NCI-H1105 (cell line): ENCODE measurements at places on chromosomes 12 and 14.

- DNase-seq = no peak
Measured at GRCh38 chr14:28758253-28758884, 8.2 kb upstream of the FOXG1 start.

GRCh38 chr12:52285172-52285745, 6.1 kb downstream of the KRT81 start:
- DNase-seq = no peak

GRCh38 chr14:20516921-20517320, 11.6 kb downstream of the RNASE10 start:
- no peak for DNase-seq

GRCh38 chr14:36522347-36522971, 2.4 kb upstream of the NKX2-1 start:
- no peak for DNase-seq

DNA sequence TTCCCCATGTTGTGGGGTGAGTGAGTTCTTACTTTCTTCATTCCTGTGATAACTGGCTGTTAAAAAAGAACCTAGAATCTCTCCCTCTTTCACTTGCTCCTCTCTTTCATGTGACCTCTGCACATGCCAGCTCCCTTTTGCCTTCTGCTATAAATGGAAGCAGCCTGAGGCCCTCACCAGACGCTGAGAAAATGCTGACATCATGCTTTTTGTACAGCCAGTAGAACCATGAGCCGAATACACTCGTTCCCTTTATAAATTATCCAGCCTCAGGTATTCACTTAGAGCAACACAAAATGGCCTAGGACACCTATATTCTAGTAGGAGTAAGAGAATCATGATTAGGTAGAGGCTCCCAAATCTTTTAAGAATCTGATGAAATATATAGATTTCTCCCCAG, 333.5 kb downstream of the LRIG3 start:
- no peak for DNase-seq

DNA sequence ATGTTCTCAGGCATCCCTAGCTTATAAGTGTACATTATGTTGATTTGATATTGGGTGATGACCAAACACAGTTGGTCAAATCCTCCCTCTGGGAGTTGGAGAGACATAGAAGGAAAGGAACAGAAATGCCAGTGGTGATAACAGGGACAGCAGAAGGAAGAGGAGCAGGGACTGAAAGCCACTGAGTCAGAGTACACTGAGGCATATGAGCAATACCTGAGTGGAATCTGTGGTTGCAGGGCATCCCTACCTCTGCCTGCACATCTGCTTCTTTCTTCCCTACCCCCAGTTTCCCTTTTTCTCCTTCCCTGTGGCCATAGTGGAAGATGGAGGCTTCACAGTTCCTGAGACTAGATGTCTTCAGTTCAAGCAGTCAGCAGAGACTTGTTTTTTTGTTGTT, 44.9 kb downstream of the BICD1 start:
- DNase-seq = no peak

DNA sequence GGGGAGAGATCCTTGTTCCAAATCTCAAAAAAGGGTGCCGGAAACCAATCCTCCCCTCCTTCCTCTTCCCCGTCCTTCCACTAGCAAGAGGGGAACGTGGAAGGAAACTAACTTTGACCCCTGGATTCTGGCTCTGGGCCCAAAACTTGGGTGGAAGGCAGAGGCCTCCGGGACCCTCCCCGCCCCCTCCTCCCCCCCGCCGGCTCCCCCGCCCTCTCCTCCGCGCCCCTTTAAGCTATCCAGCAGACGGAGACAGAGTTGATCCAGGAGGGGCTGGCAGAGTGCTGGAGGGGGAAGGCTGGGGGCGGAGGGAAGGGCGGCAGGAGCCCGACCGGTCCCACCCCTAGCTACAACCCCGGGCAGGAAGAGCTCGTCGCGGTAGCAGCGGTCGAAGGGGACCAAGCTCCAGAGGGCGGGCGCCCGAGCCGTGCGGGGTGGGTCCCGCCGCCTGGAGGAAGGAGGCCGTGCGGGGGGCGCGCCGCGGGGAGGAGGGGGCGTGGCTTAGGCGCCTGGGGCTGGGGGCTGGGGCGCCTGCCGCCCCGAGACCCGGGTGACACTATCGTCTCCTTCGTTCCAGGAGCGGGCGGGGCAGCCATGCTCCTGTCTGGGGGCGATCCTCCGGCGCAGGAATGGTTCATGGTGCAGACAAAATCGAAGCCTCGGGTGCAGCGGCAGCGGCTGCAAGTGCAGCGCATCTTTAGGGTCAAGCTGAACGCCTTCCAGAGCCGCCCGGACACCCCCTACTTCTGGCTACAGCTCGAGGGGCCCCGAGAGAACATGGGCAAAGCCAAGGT, at the start of gene NYNRIN:
NYNRIN (plus strand) TSS at position 351 of the 794 bp plus-strand sequence; CDS start at position 595, 244 bp downstream.
- peak; percentile 29 for DNase-seq

- DNase-seq = no peak
Measured at GRCh38 chr14:23454445-23454856, 15.1 kb upstream of the NGDN start.

- DNase-seq = no peak
Measured at GRCh38 chr12:94566345-94566744, 84.0 kb downstream of the TMCC3 start.

- no peak for DNase-seq
Measured at GRCh38 chr12:131575371-131575770, 135.5 kb upstream of the SFSWAP start.

DNA sequence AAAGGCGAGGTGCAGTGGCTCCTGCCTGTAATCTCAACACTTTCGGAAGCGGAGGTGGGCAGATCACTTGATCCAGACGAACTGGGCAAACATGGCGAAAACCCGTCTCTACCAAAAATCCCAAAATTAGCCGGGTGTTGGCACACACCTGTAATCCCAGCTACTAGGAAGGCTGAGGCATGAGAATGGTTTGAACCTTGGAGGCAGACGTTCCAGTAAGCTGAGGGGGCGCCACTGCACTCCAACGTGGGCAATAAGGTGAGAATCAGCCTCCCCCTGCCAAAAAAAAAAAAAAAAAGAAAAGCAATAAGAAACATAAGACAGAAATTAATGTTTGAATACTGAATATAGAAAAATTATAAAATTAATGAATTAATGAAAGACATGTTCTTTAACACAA, 928.7 kb downstream of the LRFN5 start:
- no peak for DNase-seq

DNA sequence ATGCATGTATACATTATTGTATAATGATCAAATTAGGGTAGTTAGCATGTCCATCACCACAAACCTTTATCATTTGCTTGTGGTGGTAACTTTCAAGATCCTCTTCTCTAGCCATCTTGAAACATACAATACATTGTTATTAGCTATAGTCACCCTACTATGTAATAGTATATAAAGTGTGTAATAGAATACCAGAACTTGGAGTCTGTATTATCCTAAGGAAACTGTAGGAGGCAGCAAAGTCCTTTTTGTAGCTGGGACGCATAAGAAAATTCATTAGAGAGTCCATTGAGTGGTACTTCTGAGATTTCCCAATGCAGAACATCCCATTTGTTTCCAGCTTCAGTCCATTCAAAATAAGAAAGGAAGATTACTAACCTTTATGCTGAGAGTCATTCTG, 325.9 kb upstream of the LRFN5 start:
- no peak for DNase-seq
